ENCODE measurements at places on chromosomes 7 and 10. TPM values are rescaled to one million over a fixed set of nuclear protein-coding genes. Genes with fewer than 3 reads are reported as not detected.

Gene GSTO2
- total RNA-seq: 2.1 TPM

Gene VWC2
- not detected for total RNA-seq

GRCh38 chr7:151920488-151920887 lies 35.8 kb upstream of the GALNTL5 start:
- H3K27ac ChIP-seq: no peak overlapping the region
- H3K36me3 ChIP-seq: no peaks in the 10 kb centered on the region
- no peaks in the 10 kb centered on the region for H3K27me3 ChIP-seq

DNA sequence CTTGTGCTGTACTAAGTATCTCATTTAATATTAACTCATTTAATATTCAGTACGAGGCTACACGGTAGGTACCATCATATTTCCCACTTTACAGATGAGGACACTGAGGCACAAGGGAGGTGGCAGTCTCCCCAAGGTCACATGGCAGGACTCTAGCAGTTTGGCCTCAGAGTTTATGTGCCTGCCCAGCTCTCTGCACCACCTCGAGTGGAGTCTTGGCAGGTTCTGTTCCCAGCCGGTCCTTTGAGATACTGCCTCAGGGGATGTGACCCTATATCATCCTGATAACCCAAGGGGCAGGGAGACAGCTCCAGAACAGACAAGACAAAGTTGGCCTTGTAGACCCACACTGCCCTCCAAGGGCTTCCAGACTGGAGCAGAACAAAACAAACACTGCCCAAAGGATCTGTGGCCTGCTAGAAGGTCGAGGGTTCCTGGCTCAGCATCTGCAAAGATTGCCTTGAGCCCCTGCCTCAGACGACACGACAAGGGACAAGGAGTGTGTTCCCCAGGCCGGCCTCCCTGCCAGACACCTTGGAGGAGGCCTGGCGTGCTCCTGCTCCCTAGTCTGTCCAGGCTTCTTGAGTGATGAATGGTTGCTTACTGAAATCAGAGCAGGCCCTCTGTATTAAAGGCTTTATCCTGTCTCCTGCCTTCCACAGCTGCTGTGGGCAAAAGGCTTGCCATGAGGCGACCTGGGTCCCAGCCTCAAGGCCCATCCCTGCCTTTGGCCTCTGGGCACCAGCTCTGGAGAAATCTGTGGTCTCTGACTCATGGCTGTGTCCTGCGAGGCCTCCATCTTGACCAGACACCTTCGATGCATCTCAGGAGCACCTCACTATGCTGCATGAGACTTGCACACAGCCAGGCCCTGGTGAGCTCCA lies 3.9 kb upstream of the PWWP2B start:
- no peaks in the 10 kb centered on the region for H3K4me1 ChIP-seq
- H3K27me3 ChIP-seq: no peaks in the 10 kb centered on the region
- H3K4me3 ChIP-seq: no peak overlapping the region
- no peaks in the 10 kb centered on the region for H3K36me3 ChIP-seq
- peak; percentile 16 for DNase-seq
- no peak overlapping the region for H3K27ac ChIP-seq

DNA sequence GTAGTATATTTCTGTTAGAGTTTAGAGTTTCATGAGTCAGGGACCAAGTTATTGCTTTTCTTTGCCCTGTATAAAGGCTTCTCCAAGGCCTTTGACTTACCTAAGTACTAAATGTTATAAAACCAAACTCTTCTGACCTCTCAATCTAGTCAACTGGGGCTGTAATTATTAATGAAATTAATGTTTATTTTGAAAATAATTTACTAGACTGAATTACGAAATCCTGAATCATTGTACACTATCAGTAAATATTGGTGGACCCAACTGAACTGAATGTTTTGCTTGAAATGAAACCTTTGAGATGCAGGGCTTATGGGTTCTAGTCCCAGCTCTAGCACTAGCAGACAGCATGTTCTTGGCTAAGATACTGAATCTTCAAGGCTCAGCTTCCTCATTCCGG lies 1.7 kb upstream of the CYP2C9 start:
- H3K4me1 ChIP-seq: no peaks in the 10 kb centered on the region
- DNase-seq: no peak
- no peak overlapping the region for H3K4me3 ChIP-seq
- no peaks in the 10 kb centered on the region for H3K36me3 ChIP-seq

Gene PAPOLB
- under 0.01 TPM for total RNA-seq

Gene TRPV5
- total RNA-seq: not detected

- no peak for DNase-seq
- H3K4me3 ChIP-seq: peak overlapping the region; percentile 79
- H3K4me1 ChIP-seq: peaks cover 4% of the 10 kb centered on the region
- H3K27me3 ChIP-seq: no peaks in the 10 kb centered on the region
- H3K36me3 ChIP-seq: peaks cover 19% of the 10 kb centered on the region
- H3K27ac ChIP-seq: peak overlapping the region; percentile 90
Measured at GRCh38 chr7:151233804-151234203, 1.5 kb downstream of the CHPF2 start.

DNA sequence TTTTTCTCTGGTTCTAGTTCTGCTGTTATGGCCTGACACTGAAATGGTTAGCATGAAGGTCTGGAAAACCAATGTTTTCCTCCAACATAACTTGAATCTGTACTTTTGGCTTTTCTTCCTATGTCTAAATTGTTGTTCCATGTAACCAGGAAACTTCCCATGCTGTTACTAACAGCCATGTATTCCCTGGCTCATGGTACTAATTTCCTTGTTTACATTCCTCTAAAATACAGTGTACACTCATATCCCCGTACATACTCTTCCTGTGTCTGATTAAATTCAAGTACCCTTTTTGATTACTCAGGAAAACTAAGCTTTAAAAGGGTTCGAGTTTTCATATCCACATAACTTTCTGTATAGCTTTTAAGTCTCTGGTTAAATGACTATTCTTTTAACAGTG lies 12.3 kb upstream of the ACSM6 start:
- H3K27ac ChIP-seq: no peak overlapping the region
- H3K27me3 ChIP-seq: no peaks in the 10 kb centered on the region
- no peaks in the 10 kb centered on the region for H3K4me1 ChIP-seq
- DNase-seq: peak; percentile 7
- H3K4me3 ChIP-seq: no peak overlapping the region
- H3K36me3 ChIP-seq: no peaks in the 10 kb centered on the region

Gene MMD2
- total RNA-seq: not detected

GRCh38 chr7:3835109-3835508 lies 534.1 kb downstream of the SDK1 start:
- peak; percentile 43 for DNase-seq
- H3K4me3 ChIP-seq: no peak overlapping the region
- no peaks in the 10 kb centered on the region for H3K4me1 ChIP-seq
- H3K27me3 ChIP-seq: no peaks in the 10 kb centered on the region

DNA sequence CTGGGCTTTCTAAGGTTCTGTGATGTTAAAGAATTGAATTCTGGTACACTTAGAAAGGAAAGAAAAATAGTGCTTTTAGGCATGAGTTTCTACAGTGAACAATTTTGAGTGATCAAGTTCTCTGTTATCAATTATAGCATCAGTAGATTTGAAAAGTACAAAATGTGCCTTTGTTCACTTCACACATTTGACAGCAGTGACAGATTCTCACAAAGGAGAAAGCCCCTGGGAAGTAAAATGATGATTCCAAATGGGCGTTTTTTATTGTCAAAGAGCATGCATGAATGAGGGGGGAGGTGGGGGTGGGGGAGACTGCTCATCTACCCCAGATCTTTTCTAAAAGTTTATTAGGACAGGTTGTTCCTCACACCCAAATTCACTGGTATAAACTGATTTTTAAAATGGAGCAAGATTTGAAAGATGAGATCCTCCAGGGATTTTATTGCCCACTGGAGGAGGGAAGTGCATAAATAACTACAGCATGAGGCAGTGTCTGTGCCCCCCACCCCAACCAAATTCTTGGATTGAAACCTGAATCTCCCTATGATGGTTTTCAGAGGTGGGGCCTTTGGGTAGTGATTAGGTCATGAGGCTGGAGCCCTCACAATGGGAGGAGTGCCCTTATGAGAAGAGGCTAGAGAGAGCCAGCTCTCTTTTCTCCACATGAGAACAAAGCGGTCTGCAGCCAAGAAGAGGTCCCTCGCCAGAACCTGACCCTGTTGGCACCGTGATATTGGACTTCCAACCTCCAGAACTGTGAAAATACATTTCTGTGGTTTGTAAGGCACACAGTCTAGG lies 79.5 kb downstream of the AOAH start:
- no peak for DNase-seq
- no peak overlapping the region for H3K27ac ChIP-seq
- H3K36me3 ChIP-seq: no peaks in the 10 kb centered on the region
- no peak overlapping the region for H3K4me3 ChIP-seq
- no peaks in the 10 kb centered on the region for H3K27me3 ChIP-seq
- H3K4me1 ChIP-seq: no peaks in the 10 kb centered on the region

DNA sequence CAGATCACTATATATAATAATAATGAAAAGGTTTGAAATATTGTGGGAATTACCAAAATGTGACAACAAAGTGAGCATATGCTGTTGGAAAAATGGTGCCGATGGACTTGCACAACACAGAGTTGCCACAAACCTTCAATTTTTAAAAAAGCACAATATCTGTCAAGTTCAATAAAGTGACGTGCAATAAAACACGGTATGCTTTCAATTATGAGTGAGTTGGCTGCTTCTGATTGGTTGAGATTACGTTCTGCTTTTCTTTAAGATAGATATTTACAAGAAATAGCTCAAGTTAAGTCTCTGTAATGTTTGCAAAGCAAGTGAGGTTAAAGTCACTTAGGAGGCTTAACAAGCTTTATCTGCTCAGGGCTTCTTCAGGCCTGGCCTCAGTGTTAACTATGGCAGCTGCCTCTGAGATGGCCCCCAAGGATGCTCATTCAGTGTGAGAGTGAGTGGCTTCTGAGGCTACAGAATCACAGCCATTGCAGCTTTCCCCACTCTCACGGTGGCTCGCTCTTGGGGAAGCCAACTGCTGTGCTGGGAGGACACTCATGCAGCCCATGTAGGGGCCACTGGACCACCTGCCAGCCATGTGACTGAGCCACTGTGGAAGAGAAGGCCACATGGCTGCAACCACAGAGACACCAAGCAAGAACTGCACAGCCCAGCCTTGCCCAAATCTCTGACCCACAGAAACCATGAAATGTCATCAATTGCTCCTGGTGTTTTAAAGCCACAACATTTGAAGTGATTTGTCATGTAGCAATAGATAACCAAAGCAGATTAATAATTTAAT lies 78.3 kb upstream of the TMEM72 start:
- H3K27ac ChIP-seq: no peak overlapping the region
- no peaks in the 10 kb centered on the region for H3K27me3 ChIP-seq
- no peak overlapping the region for H3K4me3 ChIP-seq
- H3K4me1 ChIP-seq: peaks cover 6% of the 10 kb centered on the region

DNA sequence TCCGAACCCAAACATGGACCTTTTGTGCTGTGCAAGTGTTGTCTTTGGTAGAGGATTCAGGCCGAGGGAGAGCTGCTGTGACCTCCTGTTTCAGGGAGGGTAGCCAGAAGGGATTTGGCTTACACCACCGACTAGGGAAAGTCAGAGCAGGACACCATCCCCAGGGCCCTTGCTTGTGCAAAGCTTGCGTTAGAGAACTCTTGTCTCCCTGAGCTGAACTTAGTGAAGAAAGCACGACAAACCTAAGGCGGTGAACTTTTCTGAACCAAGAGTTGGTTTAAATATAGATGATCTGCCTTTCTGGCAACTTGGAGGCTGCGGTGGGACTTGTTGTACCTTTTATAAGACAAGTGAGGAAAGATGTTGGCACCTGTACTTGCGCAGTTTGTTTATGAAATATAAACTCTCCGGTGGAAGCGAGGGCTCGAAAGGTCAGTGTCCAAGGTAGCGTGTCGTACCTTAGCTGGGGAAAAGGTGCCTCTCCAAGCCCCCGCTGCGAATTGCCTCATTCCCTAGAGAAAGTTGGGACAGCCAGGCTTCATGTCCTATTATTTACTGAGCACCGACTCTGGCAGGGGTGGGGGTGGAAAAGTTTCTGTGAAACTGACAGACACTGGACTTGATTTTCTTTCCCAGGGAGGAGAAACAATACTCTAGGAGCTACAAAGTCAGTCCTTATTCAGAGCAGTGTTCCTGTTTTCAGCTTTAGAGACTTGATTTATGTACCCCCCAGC lies 31.6 kb downstream of the WBP1L start:
- H3K27me3 ChIP-seq: no peaks in the 10 kb centered on the region
- H3K4me3 ChIP-seq: no peak overlapping the region
- peak overlapping the region; percentile 68 for H3K27ac ChIP-seq
- no peaks in the 10 kb centered on the region for H3K36me3 ChIP-seq
- DNase-seq: peak; percentile 29
- peaks cover 32% of the 10 kb centered on the region for H3K4me1 ChIP-seq

DNA sequence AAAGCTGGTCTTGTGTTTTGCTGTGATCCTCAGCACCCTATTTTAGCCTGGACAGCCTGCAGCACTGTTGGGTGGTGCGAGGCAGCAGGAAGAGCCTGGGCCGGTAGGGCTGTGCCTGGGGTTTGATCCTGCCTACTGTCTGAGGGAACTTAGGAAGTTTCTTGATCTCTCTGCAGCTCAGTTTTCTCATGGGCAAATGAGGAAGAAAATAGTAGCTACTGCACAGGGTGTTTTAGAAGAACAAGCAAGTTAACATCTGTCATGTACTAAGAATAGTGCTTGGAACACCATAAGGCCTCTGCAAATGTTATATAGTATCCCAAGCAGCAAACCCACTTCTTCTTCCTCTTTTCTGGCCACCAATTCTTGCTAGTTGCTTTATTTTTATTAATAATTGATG lies 12.0 kb upstream of the AGR2 start:
- H3K27ac ChIP-seq: no peak overlapping the region
- H3K4me1 ChIP-seq: no peaks in the 10 kb centered on the region
- no peaks in the 10 kb centered on the region for H3K27me3 ChIP-seq
- H3K36me3 ChIP-seq: no peaks in the 10 kb centered on the region
- no peak for DNase-seq

- no peaks in the 10 kb centered on the region for H3K27me3 ChIP-seq
- H3K36me3 ChIP-seq: no peaks in the 10 kb centered on the region
- no peak for DNase-seq
Measured at GRCh38 chr10:4034907-4035598, 250.0 kb upstream of the KLF6 start.

Gene TMEM225B
- total RNA-seq: 1.2 TPM

DNA sequence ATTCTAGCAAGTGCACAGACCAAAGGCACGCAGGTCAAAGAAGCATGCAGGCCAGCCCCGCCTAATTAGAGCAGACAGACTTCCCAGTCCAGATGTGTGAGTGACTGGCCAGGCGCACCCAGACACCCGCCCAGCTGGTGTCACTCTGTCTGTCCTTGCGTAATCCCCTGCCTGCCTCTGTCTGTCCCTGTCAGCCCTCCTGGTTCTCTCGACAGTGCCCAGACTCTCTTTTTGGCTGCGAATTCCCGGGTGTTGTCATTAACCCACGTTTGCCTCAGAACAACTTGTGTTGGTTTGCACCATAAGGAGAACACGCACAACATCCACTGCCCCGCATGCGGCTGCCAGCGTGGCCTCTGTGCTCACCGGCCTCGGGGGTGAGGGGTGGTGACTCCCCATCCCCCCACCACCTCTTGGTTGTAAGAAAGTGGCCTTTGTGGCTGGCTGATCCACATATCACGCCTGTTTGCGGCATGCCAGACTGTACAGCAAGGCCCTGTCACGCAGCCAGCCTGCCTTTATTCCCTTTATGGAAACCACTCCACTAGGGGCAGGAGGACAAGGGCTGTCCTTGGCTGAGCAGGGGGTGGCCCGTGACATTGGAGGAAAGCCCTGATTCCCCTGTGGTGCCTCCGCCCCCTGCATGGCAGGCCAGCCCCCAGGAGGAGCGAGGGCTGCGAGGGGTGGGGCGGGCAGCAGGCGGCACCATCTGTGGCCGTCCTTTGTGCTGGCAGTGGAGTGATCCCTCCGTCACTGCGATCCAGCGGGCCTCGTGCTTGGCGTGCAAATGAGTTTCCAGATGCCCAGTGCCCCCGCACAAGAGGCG lies 72.8 kb upstream of the PPIF start:
- DNase-seq: peak; percentile 61
- no peaks in the 10 kb centered on the region for H3K27me3 ChIP-seq
- peaks cover 18% of the 10 kb centered on the region for H3K36me3 ChIP-seq
- no peak overlapping the region for H3K4me3 ChIP-seq
- peak overlapping the region; percentile 63 for H3K27ac ChIP-seq
